ENCODE measurements at places on chromosomes 5 and 9.

DNA sequence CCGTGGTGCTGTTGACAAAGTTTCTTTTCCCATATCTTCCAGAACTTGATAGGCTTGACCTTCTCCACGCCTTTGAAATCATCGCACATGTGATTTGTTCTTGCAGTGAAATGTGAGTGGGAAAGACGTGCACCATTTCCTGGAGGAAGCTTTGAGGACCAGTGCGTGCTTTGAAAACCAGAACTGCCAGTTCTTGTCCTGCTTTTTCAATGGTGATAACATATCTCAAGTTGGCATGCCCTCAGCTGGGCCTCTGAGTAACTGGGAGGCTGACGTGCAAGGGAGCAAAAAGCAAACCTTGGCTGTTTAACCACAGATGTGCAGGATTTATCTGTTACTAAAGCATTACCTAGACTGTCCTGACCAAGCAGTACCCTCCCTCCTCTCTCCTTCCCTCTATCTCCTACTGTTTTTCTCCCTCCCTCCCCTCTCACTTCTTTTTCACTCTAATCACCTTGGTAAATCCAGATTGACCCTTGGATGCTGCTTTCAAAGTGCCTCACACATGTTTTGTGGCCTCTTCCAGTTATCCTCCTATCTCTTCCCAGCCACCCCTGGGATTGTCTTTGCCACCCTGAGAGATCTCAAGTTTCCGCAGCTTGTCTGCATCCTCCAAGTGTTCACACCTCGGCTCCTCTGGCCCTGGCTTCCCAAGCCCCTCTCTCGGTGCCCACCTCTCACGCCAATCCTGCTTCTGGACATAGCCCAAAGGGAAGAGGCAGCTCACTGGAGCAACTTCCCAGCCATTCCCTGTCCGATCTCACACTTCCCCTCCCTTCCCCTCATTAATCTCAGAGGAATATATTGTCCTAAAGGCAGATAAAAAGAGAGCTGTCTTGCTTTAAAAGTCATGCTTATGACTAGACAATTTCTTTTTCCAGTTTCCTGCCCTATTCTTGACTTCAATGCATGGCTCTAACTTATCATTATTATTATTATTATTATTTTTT lies 198.3 kb downstream of the ERCC6L2 start:
- DNase-seq: no peak

GRCh38 chr9:105076729-105077128 lies 148.8 kb upstream of the ABCA1 start:
- no peak for DNase-seq

GRCh38 chr5:91436241-91436640 lies 53.1 kb upstream of the ARRDC3 start:
- no peak for DNase-seq

- DNase-seq: no peak
Measured at GRCh38 chr5:173294673-173295320, 33.4 kb downstream of the STC2 start.

DNA sequence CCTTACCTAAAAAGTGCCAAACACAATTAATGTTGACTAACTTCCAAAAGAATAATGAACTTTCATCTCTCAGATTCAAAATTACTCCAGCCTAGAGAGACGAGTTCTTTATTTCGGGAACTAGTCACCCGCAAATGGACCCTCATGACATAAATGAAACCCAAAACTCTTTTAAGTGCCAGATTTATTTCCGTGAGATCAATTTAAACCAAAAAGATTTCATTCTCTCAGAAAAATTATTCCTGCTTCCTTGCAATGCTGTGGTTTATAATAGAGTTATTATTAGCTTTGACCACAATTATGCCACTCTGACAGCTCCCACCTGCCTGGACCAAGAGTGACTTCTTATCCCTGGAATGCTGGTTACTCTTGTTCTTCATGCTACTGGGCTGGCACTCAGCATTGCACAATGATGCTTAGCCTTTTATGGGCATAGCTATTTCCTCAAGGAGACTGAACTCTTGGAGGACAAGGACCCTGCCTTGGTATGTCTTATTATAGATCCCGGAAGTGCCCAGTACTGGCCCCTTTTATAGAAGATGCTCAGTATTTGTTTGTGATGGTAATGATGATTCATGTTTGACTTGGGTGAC lies 183.5 kb downstream of the SNX18 start:
- no peak for DNase-seq

DNA sequence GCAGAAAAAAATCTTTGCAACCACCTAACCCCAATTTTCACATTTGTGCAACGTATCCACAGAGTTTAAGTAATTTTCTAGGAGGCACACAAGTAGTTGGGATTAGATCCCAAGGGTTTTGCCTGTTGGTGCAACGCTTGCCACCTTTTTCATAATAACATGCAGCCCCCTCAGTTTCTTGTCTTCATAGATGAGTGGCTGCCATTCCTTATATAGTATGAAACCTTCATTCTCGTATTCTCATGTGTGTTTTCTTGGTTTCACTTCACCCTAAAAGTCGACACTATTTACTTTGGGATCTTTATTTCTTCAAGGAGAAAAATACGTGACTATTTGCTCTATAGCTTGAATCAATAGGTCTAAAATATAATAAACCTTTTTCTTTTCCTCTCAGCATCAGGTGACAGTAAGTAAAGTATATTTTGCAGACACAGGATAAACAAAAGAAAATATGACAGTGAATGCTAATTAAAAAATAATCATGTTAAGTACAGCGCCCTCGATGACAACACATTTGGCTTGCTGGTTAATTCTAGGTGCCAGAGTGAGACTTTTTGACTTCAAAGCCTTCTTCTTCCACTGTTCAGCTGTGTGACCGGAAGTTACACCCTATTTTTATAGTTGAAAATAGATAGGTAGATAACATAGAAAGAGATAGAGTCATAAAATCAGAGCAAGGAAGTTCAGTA lies 342.8 kb upstream of the CCNG1 start:
- no peak for DNase-seq

DNA sequence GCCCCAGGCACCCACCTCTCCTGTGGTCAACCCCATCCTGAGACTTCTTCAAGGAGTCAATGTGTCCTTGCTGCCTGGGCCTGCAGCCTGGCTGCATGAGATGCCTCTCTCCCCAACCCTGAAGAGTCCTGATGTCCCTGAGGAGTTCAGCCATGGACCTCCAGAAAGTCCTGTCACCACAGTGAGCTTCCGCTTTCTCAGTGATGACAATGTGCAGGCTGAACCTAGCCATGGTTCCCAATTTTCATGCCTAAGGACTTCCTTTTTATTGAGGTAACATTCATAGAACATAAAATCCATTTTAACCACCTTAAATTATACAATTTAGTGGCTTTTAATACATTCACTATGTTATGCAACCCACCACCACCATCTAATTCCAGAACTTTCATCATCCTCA lies 29.1 kb downstream of the DAP start:
- DNase-seq: no peak

DNA sequence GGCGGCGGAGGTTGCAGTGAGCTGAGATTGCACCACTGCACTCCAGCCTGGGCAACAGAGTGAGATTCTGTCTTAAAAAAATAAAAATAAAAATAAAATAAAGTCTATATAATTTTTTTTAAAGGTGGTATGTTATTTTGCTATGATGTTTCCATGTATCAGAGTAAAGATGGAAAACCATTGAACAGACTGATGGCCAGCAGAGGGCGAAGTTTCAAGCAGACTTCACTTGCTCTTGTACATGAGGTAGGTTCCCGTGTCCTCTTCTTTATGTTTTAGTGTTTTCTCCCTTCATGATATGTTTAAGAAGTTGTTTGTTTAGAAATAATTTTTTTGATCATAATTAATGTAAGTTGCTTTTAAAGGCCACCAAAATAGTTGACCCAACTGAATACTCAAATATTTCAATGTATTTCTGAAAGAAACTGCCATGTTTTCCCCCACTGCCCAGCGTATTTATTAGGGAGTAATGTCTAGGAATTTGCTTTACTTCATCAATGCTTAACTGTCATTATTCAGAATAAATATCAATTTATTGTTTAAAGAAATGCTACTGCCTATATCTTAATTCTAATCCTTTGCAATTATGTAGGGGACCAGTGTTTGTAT lies 146.4 kb downstream of the HACD4 start:
- peak; percentile 41 for DNase-seq

- DNase-seq: no peak
Measured at GRCh38 chr5:131998431-131999040, 12.9 kb downstream of the ACSL6 start.

- peak; percentile 30 for DNase-seq
Measured at GRCh38 chr9:76576344-76576743, 117.4 kb downstream of the GCNT1 start.

DNA sequence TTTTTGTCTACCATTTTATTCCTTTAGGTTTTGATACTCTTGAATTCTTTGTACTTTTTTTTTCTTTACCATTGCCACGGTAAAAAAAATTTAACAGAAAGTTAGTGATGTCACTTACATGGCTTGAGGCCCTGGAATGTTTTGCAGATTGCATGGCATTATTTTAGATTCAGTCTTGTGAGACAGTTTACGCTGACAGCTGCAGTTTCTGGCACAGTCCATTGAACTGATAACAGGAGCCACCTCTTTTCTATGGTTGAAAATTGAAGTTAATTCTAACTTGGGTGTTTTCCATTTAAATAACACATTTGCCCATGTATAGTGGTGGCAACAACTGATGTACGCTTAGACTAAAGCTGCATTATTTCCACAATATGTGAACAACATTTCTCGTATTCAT lies 1028.5 kb downstream of the CDH18 start:
- no peak for DNase-seq

DNA sequence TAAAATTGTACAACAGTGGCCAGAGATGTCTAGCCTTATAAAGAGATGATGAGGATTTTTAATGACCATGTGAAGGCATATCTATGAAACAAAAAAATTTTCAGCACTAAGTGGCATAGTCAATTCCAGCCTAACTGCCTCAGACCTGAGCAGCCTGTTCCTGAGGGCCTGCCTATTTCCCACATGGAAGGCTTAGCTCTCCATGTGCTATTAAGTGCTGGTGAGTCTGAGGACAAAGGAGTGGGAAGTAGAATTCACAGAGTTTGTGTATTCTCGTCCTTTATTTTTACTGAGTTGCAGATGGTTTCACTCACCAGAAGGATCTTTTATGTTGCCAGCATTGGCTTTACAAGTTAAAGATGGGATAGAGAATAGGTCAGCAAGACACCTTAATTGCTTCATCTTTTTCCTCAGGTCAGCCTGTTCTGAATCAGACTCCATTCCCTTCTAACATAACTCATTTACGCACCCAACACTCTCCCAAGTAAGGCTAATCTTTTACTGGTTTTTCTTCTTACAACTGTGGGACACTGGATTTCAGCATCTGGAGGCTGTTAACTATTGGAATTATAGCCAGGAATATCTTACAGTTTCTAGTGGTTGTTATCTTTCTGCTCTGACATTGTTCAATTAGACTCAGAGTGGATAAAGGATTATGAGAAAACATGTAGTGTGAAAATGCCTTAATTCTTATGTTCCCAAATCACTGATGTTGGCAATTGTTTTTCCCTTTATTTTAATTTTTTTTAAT lies 76.8 kb downstream of the ISOC1 start:
- DNase-seq: no peak

DNA sequence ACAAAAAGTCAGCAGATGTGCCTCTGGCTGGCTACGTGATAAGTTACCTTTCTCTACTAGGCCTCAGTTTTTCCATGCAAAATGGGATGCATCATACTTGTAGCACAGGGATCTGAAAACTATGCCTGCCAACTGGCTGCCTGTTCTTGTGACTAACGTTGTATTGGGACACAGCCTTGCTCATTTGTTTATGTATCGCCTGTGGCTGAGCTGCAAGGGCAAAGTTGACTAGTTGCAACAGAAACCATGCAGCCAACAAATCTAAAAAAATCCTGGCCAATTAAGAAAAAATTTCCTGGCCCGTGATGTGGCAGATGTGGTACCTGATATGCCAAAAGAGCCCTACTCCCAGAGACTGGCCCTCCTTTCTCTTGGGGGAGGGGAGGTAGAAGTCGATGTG lies 131.3 kb downstream of the SEC61B start:
- no peak for DNase-seq

DNA sequence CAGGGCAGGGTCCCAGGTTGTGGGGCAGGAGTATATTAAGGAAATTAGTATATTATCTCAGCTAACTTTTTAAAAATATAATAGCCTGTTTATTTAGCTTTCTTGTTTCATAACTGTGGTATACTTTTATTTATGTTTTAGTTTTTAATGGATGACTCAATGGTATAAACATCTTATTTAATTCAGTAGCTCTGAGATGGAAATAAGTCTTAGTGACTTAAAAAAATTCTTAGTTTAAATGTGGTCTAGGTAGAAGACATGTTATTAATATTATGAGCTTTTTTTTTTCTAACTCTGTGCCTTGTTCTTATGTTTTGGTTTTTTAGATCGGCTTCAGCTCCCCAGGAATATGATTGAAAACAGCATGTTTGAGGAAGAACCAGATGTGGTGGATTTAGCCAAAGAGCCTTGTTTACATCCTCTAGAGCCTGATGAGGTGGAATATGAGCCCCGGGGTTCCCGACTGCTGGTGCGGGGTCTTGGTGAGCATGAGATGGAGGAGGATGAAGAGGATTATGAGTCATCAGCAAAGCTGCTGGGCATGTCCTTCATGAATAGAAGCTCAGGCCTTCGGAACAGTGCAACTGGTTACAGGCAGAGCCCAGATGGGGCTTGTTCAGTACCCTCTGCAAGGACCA lies 43.1 kb downstream of the LNPEP start:
- DNase-seq: no peak

- DNase-seq: no peak
Measured at GRCh38 chr5:36891266-36891665, 14.7 kb downstream of the NIPBL start.

- DNase-seq: peak; percentile 71
Measured at GRCh38 chr5:15286650-15287049, 213.3 kb upstream of the FBXL7 start.

DNA sequence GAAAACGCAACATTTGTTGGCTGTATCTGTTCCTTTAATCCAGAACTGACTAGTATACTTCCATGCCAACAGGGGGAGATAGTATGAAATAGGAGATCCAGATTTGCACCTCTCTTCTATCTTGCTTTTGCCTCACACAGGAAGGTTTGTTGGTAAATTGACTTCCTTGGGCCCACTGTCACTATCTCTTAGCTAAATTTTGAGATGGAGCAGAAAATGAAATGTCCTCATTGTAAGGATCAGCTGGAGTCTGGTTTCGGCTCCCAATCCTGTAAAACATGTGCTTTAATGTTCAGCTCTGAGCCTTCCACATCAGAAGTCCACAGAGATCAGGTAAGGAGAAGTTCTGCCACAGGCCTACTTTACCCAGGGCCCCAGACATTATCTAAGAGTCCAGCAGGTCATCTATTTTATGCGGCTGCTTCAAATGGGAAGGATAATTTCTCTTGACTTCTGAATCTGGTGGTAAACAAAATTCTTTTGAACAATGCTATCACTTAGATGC lies 176.8 kb downstream of the FER start:
- DNase-seq: no peak

GRCh38 chr5:127813633-127814587 lies 110.7 kb downstream of the CCDC192 start:
- DNase-seq: no peak

GRCh38 chr5:137114529-137114928 lies 384.6 kb downstream of the SPOCK1 start:
- no peak for DNase-seq

Measured in pons (tissue), 1 donor.